Activated naive CD4-positive, alpha-beta T cell treated with anti-CD3 and anti-CD28 coated beads for 36 hours (primary cell): ENCODE measurements at places on chromosomes 12 and 14. TPM values are rescaled to one million over a fixed set of nuclear protein-coding genes. Genes with fewer than 3 reads are reported as not detected.

DNA sequence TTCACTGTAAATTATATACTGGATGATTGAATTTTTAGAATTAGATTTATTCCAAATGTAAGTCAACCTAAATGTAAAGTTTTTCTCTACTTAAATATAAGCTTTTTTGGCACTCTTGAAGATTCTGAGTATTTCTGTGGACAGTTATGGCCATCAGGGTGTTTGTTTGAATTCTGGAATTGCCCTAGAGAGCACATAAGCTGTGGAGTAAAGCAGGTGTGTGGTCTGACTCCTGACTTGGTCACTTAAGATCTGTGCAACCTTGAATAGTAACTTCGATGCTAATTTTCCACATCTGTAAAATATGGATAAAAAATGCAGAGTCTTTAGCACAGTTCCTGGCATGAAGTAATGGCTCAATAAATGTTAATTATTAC lies 64.4 kb downstream of the FUT8 start:
- DNase-seq, result no peak
- no peak overlapping the region for H3K27ac ChIP-seq
- peaks cover 56% of the 10 kb centered on the region for H3K4me1 ChIP-seq
- H3K4me3 ChIP-seq, result no peak overlapping the region
- H3K27me3 ChIP-seq, result no peaks in the 10 kb centered on the region

DNA sequence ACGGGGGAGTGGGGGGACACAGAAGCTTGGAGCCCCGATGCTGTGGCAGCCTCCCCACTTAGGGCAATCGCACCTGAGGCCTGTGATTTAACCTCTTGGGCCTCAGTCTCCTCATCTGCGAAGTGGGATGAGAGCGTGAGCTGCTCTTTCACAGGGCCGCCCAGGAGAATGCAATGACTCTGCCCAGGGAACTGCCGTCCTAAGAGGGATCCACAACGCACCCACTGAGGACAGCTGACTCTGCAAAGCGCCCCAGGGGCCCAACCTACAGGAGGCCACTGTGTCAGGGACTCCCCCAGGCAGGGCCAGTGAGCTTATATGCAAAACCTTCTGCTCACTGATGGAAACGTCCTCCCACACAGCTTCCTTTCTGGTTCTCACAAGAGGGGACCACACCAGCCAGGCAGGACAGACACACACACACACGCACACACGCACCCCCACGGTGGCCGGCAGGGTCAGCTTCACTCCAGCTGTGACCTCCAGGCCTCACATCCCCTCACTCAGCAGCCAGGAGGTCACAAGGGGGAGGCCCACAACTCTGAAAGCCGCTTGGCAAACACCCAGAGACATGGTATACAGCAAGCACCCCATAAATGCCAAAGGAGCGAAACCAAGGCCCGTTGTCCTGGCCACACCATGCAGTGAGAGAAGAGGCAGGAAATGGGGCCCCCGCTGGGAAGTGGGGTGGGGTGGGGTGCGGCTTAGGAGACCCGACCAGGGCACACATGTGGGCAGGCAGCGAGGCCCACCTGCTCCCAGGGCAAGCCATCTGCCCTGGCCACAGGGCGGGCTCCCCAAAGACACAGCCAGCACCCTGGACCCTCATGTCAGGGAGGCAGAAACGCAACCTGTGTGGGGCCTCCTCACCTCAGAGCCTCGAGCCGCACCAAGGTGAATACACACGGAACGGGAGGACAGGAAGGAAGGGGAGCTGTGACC lies 73.3 kb downstream of the NCOR2 start:
- no peak overlapping the region for H3K4me3 ChIP-seq
- DNase-seq, result peak; percentile 78
- peaks cover 4% of the 10 kb centered on the region for H3K36me3 ChIP-seq
- H3K27ac ChIP-seq, result peak overlapping the region; percentile 82
- H3K27me3 ChIP-seq, result no peaks in the 10 kb centered on the region
- peaks cover 40% of the 10 kb centered on the region for H3K4me1 ChIP-seq

DNA sequence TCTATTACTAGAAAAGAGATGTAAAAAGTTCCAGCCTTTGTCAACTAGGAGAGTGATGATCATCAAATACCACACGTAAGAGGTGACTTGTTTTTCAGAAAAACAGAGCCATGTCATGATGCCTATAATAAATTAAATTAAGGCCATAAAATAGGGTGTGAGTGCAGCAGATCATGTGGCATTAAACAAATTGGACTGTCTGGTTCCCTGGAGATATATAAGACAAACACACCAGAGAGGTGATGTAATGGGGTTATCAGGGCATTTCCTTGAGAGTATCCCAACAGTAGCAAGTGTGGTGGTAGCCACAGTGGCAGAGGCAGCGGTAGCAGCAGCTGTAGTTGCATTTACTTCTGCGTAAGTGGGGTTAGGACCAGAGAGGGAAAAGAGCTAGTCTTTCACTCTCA lies 14.6 kb upstream of the GALNT6 start:
- H3K4me3 ChIP-seq, result no peak overlapping the region
- no peaks in the 10 kb centered on the region for H3K36me3 ChIP-seq
- no peaks in the 10 kb centered on the region for H3K27me3 ChIP-seq
- H3K4me1 ChIP-seq, result no peaks in the 10 kb centered on the region
- H3K27ac ChIP-seq, result no peak overlapping the region
- no peak for DNase-seq

GRCh38 chr14:47262801-47263200 lies 412.6 kb downstream of the MDGA2 start:
- no peaks in the 10 kb centered on the region for H3K27me3 ChIP-seq
- H3K4me3 ChIP-seq, result no peak overlapping the region
- DNase-seq, result no peak
- no peaks in the 10 kb centered on the region for H3K4me1 ChIP-seq
- H3K27ac ChIP-seq, result no peak overlapping the region
- H3K36me3 ChIP-seq, result no peaks in the 10 kb centered on the region

- no peaks in the 10 kb centered on the region for H3K27me3 ChIP-seq
- H3K36me3 ChIP-seq, result no peaks in the 10 kb centered on the region
- H3K4me1 ChIP-seq, result no peaks in the 10 kb centered on the region
- DNase-seq, result no peak
- H3K4me3 ChIP-seq, result no peak overlapping the region
Measured at GRCh38 chr12:69936214-69936731, 111.2 kb downstream of the MYRFL start.

DNA sequence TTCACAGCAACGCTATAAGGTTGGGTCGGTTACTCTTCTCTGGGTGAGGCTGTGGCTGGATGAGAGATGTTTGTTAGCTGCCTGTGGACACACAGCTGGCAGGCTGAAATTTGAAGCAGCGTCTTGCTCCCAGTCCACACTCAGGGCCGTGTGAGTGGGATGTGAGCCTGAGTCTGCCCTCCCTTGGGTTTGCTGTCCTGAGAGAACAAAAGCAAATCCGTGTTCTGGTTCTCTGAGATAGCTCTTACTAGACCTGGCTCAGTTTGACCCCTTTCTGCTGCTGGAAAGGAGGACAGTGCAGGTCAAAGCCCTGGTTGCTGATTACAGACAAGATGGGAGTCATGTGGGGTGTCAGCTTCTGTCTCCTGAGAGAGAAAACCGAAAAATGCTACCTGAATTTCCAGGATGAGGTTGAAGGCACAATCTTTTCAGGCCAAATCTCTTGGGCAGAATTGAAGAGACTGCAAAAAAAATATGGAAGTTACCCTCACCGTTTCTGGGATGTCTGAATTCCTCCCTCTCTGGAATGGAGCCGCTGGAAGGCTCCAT lies 270.8 kb downstream of the ZFP36L1 start:
- H3K36me3 ChIP-seq, result no peaks in the 10 kb centered on the region
- H3K27me3 ChIP-seq, result no peaks in the 10 kb centered on the region
- peaks cover 13% of the 10 kb centered on the region for H3K4me1 ChIP-seq
- H3K27ac ChIP-seq, result no peak overlapping the region
- DNase-seq, result no peak

- no peaks in the 10 kb centered on the region for H3K4me1 ChIP-seq
- H3K36me3 ChIP-seq, result no peaks in the 10 kb centered on the region
- DNase-seq, result no peak
- no peak overlapping the region for H3K4me3 ChIP-seq
- H3K27me3 ChIP-seq, result no peaks in the 10 kb centered on the region
Measured at GRCh38 chr12:5797661-5798060, 147.4 kb downstream of the ANO2 start.

GRCh38 chr12:26037615-26038220 lies 79.2 kb downstream of the RASSF8 start:
- no peaks in the 10 kb centered on the region for H3K4me1 ChIP-seq
- H3K36me3 ChIP-seq, result no peaks in the 10 kb centered on the region
- peaks cover 3% of the 10 kb centered on the region for H3K27me3 ChIP-seq
- H3K4me3 ChIP-seq, result no peak overlapping the region
- no peak overlapping the region for H3K27ac ChIP-seq

DNA sequence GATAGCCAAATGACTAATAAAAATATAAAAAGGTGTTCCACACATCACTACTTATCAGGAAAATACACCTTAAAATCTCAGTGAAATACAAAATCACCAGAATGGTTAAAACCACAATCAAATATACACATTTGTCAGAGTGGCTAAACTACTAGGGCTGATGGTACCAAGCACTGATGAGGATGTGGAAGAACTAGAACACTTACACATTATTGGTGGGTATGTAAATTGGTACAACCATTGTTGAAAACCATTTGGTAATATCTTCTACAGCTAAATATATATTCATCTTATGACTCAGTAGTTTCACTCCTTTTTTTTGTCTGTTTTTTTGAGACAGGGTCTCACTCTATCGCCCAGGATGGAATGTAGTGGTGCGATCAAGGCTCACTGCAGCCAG lies 48.5 kb upstream of the TTC7B start:
- H3K27me3 ChIP-seq, result no peaks in the 10 kb centered on the region
- H3K36me3 ChIP-seq, result peaks cover 2% of the 10 kb centered on the region
- no peak for DNase-seq
- no peak overlapping the region for H3K4me3 ChIP-seq

GRCh38 chr12:1534748-1535147 lies 59.6 kb downstream of the FBXL14 start:
- no peak overlapping the region for H3K27ac ChIP-seq
- no peak for DNase-seq
- no peaks in the 10 kb centered on the region for H3K36me3 ChIP-seq
- peaks cover 59% of the 10 kb centered on the region for H3K27me3 ChIP-seq
- no peak overlapping the region for H3K4me3 ChIP-seq

The CLEC1B gene
- not detected for total RNA-seq

The IL31 gene
- total RNA-seq, result not detected

The PYGL gene
- 0.38 TPM for total RNA-seq

The SLC38A4 gene
- not detected for total RNA-seq

The OXA1L gene
- total RNA-seq, result 152 TPM

The MMP17 gene
- total RNA-seq, result not detected

The PCED1B gene
- 138 TPM for total RNA-seq

The VRTN gene
- not detected for total RNA-seq

The MYBPC1 gene
- total RNA-seq, result not detected

The DPF3 gene
- total RNA-seq, result 0.29 TPM
